CD4-positive, alpha-beta memory T cell (primary cell): ENCODE measurements at places on chromosomes 13 and 19. TPM values are rescaled to one million over a fixed set of nuclear protein-coding genes. Genes with fewer than 3 reads are reported as not detected.
A peak's percentile ranks its signal among the peaks of the same experiment; 100 is the strongest.

GRCh38 chr19:8412783-8413628 is at the start of gene MARCHF2:
MARCHF2 (plus strand) TSS chr19:8413305; CDS start chr19:8421841, 8,536 bp downstream.
- H3K36me3 ChIP-seq = no peaks in the 10 kb centered on the region
- H3K4me1 ChIP-seq = peaks cover 19% of the 10 kb centered on the region
- H3K27ac ChIP-seq = peak within 1 kb of the TSS; percentile 55
- peak; percentile 95 for DNase-seq
- peak within 1 kb of the TSS; percentile 36 for H3K4me3 ChIP-seq
- no peaks in the 10 kb centered on the region for H3K27me3 ChIP-seq

GRCh38 chr13:29534083-29534482 is 61.4 kb downstream of the SLC7A1 start:
- no peak for DNase-seq
- H3K4me1 ChIP-seq = peaks cover 7% of the 10 kb centered on the region
- no peak overlapping the region for H3K4me3 ChIP-seq
- H3K36me3 ChIP-seq = peaks cover 35% of the 10 kb centered on the region
- no peaks in the 10 kb centered on the region for H3K27me3 ChIP-seq
- no peak overlapping the region for H3K27ac ChIP-seq

DNA sequence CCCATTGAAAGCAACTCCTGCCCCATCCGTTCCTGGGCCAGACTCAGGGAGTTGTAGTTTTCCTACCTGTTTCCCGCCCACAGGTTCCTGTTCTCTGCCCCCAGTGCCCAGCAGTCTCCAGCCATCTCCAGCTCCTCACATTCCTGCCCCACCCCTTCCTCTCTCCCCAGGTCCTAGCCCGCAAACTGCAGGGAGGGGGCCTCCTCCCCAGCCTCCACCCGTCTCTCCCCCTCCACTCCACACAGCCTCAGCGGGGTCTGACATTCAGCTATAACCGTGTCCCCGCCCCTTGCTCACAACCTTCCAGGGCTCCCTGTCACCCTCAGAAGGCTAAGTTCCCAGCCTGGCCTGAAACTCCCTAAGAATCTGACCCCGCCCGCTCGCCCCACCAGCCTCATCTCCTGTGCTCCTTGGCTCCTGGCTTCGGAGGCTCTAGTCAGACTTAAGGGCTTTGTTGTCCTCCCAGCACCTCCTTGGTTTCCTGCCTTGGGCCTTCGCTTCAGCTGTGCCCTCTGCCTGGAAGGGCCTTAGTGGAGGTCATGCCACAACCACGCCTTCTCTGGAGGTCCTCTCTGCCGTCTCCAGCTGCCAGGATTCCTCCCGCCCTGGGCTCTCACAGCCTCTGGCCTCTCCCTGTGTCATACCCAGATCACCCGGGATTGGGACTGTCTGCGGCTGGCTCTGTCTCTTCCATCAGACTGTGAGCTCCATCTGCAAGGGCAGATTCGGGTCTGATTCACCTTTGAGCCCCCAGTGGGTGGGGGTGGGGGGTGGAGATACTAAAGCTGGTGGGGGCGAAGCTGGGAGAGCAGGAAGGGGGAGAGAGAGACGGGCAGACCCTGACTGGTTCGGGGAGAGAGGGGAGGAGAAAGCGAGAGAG is 5.1 kb upstream of the SPACA6 start:
- H3K27ac ChIP-seq = no peak overlapping the region
- no peak for DNase-seq
- H3K4me3 ChIP-seq = no peak overlapping the region

- no peaks in the 10 kb centered on the region for H3K36me3 ChIP-seq
- no peaks in the 10 kb centered on the region for H3K27me3 ChIP-seq
- H3K27ac ChIP-seq = no peak overlapping the region
- H3K4me3 ChIP-seq = no peak overlapping the region
- H3K4me1 ChIP-seq = peaks cover 74% of the 10 kb centered on the region
- no peak for DNase-seq
Observed at GRCh38 chr19:19417628-19418245, 12.3 kb downstream of the GATAD2A start.

DNA sequence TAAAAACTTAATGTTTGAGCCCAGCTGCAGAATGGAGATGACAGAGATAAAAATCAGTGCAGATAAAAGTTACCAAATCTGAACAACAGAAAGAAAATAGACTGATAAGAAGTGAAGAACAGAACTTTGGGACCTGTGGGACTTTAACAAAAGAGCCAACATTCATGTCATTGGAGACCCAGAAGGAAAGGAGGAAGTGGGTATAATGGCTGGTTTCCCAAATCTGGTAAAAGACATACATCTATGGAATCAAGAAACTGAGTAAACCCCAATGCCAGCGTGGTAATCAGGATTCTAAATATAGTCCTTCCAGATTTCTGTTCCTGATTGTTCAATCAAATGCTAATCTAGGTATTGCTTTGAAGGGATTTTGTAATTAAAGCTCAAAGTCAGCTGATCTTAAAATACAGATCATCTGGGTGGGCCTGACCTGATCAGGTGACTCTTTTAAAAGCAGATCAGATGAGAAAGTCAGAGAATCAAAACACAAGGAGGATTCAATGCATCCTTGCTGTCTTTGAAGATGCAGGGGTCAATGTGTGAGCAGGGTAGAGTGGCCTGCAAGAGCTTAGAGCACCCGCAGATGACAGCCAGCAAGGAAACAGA is 25.3 kb upstream of the CEACAM20 start:
- no peak overlapping the region for H3K4me3 ChIP-seq
- H3K4me1 ChIP-seq = no peaks in the 10 kb centered on the region
- H3K36me3 ChIP-seq = no peaks in the 10 kb centered on the region
- no peak overlapping the region for H3K27ac ChIP-seq
- no peaks in the 10 kb centered on the region for H3K27me3 ChIP-seq

DNA sequence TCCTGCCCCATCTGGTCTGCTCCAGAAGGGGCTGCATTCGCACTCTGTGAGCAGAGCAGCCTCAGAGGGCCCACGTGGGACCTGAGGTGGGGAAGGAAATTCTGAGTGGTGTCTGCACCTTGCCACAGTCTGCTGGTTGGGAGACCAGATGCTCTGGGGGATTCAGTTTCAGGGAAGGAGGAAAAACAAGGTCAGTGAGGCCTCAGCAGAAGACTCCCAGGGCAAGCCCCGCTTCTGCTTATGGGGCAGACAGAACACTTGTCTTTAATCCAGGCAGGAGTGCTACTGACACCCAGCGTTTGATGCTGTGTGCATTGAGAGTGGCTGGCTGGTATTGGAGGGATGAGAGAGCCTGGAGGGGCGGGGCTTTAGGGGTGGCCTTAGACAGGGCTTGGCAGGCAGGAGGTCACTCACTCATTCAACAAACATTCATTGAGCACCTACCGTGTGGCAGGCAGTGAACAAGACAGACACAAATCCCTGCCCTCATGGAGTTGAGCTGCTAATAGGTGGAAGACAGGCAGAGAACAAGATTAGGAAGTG is 4.9 kb upstream of the CLEC17A start:
- no peaks in the 10 kb centered on the region for H3K36me3 ChIP-seq
- no peak for DNase-seq
- H3K4me3 ChIP-seq = no peak overlapping the region
- no peaks in the 10 kb centered on the region for H3K27me3 ChIP-seq

- peaks cover 16% of the 10 kb centered on the region for H3K4me1 ChIP-seq
- DNase-seq = peak; percentile 84
- no peaks in the 10 kb centered on the region for H3K27me3 ChIP-seq
- H3K36me3 ChIP-seq = peaks cover 8% of the 10 kb centered on the region
- H3K4me3 ChIP-seq = peak overlapping the region; percentile 86
Observed at GRCh38 chr19:36973021-36973843, 57.1 kb downstream of the ZNF568 start.

DNA sequence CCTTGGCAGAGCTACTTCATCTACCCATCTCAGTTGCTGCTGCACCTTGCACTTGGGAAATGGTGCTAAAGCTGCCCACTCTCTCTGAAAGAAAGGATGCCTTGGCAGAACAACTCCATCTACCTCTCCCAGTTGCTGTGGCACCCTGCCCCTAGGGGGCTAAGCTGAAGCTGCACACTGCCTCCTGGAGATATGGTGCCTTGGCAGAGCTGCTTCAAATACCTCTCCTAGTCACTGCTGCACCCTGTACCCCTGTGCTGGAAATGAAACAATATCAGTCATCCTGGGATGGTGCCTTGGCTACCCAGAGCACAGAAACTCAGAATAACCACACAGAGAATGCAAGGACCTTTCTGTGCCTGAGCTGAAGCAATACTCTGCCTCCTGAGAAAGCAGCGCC is 615.8 kb downstream of the DIAPH3 start:
- no peaks in the 10 kb centered on the region for H3K27me3 ChIP-seq
- no peaks in the 10 kb centered on the region for H3K4me1 ChIP-seq
- no peak overlapping the region for H3K4me3 ChIP-seq
- DNase-seq = no peak

DNA sequence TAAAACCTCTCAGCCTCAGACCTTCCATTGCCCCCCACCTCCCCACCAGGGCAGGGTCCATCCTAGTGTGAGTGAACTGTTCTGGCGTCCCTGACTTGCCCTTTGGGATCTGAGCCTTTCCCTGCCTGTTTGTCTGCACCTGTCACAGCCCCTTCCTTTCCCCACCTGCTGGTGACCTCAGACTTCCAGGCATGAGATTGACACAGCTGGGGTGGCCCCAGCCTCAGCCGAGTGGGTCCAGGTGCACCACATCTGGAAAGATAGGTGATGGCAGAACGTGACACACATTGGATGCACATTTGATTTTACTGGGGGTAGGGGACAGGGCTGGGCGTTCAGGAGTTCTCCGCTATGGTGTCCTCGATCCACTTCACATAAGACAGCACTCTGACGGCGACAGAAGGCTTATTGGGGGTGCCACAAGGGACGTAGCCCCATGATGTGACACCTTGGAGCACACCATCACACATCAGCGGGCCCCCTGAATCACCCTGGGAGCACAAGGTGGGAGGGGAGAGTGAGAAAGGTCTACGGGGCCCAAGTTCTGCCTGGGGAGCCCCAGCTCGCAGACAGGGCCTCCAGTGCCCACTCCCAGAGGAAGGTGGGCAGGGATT is 4.6 kb downstream of the KLK1 start:
- peaks cover 21% of the 10 kb centered on the region for H3K4me1 ChIP-seq
- peaks cover 13% of the 10 kb centered on the region for H3K27me3 ChIP-seq
- DNase-seq = no peak
- no peak overlapping the region for H3K4me3 ChIP-seq
- H3K36me3 ChIP-seq = no peaks in the 10 kb centered on the region

DNA sequence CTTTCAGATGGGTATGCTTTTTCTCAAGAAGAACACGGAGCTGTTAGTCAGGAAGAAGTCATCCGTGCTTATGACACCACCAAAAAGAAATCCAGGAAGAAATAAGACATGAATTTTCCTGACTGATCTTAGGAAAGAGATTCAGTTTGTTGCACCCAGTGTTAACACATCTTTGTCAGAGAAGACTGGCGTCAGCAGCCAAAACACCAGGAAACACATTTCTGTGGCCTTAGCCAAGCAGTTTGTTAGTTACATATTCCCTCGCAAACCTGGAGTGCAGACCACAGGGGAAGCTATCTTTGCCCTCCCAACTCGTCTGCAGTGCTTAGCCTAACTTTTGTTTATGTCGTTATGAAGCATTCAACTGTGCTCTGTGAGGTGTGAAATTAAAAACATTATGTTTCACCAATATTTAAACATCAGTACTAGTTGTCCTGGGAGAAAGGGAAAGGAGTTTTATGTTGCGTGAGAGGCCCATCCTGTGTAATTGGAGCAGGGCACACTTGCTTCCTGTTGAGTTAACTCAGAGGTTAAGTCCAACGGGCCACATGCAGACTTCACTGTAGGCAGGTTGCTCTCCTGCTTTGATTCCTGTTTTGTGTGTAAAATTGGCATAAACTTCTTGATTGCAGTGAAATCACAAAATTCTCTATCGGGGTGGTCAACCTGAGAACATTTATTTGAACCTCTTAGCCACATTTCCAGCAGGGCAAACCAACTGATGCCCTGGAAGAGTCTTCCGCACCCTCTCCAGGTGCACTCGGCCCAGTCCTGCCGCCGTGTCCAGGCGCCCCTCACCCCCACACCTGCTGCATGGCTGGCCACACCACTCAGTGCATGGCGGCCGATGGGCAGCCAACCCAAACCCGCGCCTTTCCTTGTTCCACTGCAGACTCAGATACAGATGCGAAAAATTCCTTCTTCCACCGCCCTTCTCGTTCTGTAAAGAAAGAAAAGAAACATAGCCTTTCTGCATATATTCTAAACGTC is 31.6 kb downstream of the SHISA2 start:
- H3K36me3 ChIP-seq = no peaks in the 10 kb centered on the region
- H3K27me3 ChIP-seq = no peaks in the 10 kb centered on the region
- no peak for DNase-seq
- no peak overlapping the region for H3K4me3 ChIP-seq
- H3K27ac ChIP-seq = no peak overlapping the region

DNA sequence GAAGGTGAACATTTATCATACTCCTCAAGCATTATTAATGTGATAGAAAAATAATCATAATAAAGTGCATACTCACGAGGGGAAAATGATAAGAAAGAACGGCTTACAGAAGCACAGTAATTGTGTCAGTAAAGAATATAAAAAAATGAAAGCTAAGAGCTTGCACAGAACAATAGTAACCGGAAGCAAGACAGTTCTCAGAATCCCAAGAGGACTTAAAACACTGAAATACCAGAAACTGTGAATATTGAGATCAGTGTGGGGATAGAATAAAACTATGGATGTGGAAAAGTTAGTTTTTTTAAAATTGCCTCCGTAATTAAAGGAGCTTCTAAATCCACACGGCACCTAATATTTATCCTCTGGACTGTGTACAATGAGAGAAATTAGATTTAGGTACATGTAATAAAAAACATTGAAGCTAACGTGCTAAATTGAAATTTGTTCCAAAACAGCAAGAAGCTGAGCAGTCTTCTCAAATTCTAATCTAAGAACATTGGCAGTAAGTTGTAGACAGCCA is 482.7 kb downstream of the SLITRK6 start:
- no peaks in the 10 kb centered on the region for H3K36me3 ChIP-seq
- H3K4me1 ChIP-seq = no peaks in the 10 kb centered on the region
- H3K27ac ChIP-seq = no peak overlapping the region
- no peaks in the 10 kb centered on the region for H3K27me3 ChIP-seq
- no peak overlapping the region for H3K4me3 ChIP-seq

- no peak overlapping the region for H3K4me3 ChIP-seq
- no peaks in the 10 kb centered on the region for H3K36me3 ChIP-seq
- H3K4me1 ChIP-seq = no peaks in the 10 kb centered on the region
- H3K27ac ChIP-seq = no peak overlapping the region
Observed at GRCh38 chr13:113117335-113117872, 5.2 kb upstream of the F10 start.

- no peaks in the 10 kb centered on the region for H3K4me1 ChIP-seq
- DNase-seq = no peak
- no peaks in the 10 kb centered on the region for H3K27me3 ChIP-seq
Observed at GRCh38 chr13:30480292-30480950, 14.7 kb upstream of the HMGB1 start.

PABPC3 gene
- 1.3 TPM for total RNA-seq

PLPPR3 gene
- not detected for total RNA-seq

GATAD2A gene
- total RNA-seq = 108 TPM

CATSPERD gene
- not detected for total RNA-seq

SOX1 gene
- total RNA-seq = not detected

CYP4F2 gene
- not detected for total RNA-seq
